ENCODE measurements at places on chromosomes 6 and 20. TPM values are rescaled to one million over a fixed set of nuclear protein-coding genes. Genes with fewer than 3 reads are reported as not detected.

The MAP3K5 gene
- total RNA-seq, result 10.6 TPM

DNA sequence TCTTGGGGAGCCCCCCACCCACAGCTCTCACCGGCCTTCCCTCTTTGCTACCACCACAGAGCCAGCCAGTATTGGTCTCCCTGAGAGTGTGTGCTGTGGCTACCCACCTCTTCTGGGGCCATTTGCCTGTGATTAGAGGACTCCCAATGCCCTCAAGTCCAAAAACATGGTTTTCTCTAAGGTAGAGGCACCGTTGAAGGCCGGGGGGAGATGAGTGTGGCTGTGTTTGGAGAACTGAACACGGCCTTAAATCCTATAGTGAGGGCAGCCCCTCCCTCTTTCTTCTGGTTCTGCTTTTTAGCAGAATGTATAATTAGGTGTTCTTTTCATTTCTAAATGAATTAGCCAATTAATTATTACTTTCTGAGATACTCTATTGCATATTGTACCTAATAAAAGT is 2.5 kb downstream of the CCR6 start:
- no peak for DNase-seq

DNA sequence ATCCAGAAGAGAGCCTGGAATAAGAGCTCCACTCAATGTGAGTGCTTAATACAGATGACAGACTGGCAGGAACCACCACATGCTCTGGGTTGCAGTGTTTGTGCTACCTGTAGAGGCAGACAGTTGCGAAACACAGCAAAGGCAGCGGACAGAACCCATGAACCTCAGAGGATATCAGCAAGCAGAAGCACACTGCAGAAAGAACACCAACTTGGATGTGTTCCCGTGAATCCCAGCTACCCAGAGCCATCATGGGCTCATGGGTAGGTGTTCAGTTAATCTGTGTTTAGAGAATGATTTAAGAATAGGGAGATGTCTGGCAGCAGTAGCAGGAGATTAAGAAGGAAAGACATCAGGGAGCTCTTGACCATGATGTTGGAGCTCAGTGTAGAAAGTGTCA is 133.3 kb upstream of the FOXQ1 start:
- DNase-seq, result no peak

GRCh38 chr20:47066484-47067270 is 172.0 kb downstream of the EYA2 start:
- DNase-seq, result no peak

All from umbilical cord (tissue), 2 donors.